ENCODE measurements at places on chromosomes 2 and 18.

DNA sequence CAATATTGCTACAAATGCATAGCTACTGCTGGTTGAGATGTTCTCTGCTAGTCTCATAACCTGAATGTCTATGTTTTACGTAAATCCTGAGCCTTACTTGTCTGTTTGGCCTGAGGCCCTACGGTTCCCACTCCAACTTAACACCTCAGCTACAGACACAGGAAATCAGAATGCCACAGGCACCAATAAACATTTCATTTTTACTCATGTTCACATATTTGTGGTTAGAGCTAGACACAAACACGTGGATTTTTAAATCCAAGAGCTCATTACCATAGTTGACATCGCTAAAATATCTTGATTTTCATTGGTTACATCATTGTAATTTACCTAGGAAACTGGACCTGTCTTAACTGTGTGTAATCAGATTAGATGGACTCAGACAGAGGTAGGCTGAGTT is 263.8 kb upstream of the CDH19 start:
- DNase-seq, result no peak

GRCh38 chr2:1791685-1792435 is 47.5 kb upstream of the PXDN start:
- DNase-seq, result no peak

- DNase-seq, result no peak
Observed at GRCh38 chr2:233778030-233778429, at the start of gene MROH2A. Gene MROH2A (plus strand): TSS chr2:233778330. CDS start chr2:233779359, 1,029 bp downstream.

- DNase-seq, result peak; percentile 37
Observed at GRCh38 chr2:23520256-23520655, 135.3 kb downstream of the KLHL29 start.

DNA sequence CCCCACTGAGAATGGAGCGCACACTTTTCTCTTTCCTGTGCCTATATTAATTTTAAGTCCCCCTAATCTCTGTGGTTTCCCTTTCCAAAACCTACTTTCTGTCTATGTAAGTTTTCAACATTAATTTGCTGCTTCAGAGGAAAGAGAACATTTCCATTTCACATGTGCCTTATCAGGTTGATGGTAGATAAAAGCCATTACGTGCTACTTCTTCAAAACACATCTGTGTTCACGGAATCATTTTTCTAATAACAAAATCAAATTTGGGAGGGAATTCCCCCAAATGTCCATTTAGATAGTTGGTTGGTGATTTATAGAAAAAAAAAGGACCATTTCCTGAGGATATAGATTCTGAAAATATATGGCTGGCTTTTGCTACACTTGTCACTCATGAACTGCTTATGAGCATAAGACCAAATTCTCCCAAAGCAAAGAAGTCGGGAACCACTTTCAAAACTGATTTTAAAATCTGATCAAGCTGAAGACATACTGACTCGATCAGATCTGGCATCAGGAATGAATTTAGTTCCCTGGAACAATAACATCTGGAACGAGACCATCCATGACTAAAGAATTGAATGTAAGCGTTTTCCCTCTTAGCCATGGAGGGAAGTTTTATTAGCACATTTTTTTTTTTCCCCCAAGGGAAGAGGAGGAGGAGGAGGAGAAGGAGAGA is 8.2 kb downstream of the PTGR3 start:
- no peak for DNase-seq
